ENCODE measurements at places on chromosomes 1 and 21. TPM values are rescaled to one million over a fixed set of nuclear protein-coding genes. Genes with fewer than 3 reads are reported as not detected.
A peak's percentile ranks its signal among the peaks of the same experiment; 100 is the strongest.

DNA sequence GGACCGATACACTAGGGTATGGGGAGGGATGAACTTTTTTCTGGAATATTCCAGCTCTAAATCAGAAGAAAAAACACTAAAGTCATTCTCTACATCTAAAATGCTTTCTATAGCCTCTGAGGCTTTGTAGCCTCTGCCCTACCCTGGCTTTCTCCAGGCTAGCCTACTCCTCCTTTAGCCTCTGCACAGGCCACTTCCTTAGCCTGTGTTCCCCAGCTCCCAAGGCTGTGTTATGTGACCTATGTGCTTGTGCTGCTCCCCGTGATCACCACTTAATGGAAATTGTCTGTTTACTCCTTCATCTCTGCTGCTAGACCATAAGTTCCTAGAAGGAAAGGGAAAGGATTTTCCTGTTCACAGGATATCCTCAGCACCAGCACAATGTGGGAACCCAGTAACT is 92.8 kb downstream of the SEC16B start:
- H3K4me1 ChIP-seq = no peaks in the 10 kb centered on the region
- DNase-seq = no peak
- no peaks in the 10 kb centered on the region for H3K36me3 ChIP-seq
- no peak overlapping the region for H3K4me3 ChIP-seq
- H3K27me3 ChIP-seq = no peaks in the 10 kb centered on the region

GRCh38 chr1:237701534-237701933 is 189.2 kb downstream of the ZP4 start:
- H3K4me1 ChIP-seq = no peaks in the 10 kb centered on the region
- H3K4me3 ChIP-seq = no peak overlapping the region
- no peak for DNase-seq
- H3K27me3 ChIP-seq = no peaks in the 10 kb centered on the region

- H3K27me3 ChIP-seq = peaks cover 31% of the 10 kb centered on the region
- no peak overlapping the region for H3K4me3 ChIP-seq
- H3K36me3 ChIP-seq = no peaks in the 10 kb centered on the region
- no peak for DNase-seq
- no peak overlapping the region for H3K27ac ChIP-seq
These were observed 2.1 kb downstream of the CD1E start for GRCh38 chr1:158355773-158356285.

GRCh38 chr1:93744299-93744988 is 62.8 kb upstream of the BCAR3 start:
- DNase-seq = no peak
- no peak overlapping the region for H3K4me3 ChIP-seq
- H3K4me1 ChIP-seq = peaks cover 12% of the 10 kb centered on the region
- H3K27me3 ChIP-seq = peaks cover 8% of the 10 kb centered on the region
- H3K36me3 ChIP-seq = no peaks in the 10 kb centered on the region

DNA sequence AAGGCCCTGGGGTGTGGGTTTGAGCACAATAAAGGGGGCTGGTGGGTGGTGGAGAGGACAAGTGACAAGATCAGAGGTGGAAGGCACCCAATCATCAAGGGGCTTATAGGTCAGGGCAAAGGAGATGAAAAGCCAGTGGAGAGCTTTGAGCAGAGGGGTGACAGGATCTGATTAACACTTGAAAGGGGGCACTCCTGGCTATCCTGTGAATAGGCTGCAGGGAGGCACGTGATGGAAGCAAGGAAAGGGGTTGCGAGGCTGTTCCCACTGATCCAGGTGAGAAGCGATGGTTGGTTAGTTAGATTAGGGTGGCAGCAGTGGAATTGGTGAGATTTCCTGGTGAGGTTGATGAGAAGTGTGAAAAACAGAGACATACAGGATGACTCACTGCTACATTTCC is 80.6 kb downstream of the WLS start:
- peaks cover 2% of the 10 kb centered on the region for H3K27me3 ChIP-seq
- H3K27ac ChIP-seq = no peak overlapping the region
- H3K4me1 ChIP-seq = no peaks in the 10 kb centered on the region

DNA sequence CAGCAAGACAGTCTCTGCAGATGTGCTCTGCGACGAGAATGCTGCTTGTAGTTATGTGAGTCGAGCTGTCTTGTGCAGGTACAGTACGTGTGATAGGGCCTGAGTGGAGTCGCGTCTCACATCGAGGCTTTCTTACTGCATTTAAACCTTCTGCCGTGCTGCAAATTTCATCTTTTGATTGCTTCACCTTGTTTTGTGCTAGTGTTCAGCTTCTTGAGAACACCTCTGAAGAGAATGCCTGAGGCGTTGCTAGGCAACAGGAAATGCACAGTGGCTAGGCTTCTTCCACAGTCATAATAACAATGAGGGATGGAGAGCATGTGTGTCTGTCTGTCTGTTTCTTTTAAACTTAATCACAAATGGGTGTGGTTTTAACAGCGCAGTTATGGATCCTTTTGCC is 52.9 kb downstream of the MRPS6 start:
- H3K4me1 ChIP-seq = peaks cover 51% of the 10 kb centered on the region
- H3K27ac ChIP-seq = no peak overlapping the region
- no peak for DNase-seq
- H3K4me3 ChIP-seq = no peak overlapping the region

DNA sequence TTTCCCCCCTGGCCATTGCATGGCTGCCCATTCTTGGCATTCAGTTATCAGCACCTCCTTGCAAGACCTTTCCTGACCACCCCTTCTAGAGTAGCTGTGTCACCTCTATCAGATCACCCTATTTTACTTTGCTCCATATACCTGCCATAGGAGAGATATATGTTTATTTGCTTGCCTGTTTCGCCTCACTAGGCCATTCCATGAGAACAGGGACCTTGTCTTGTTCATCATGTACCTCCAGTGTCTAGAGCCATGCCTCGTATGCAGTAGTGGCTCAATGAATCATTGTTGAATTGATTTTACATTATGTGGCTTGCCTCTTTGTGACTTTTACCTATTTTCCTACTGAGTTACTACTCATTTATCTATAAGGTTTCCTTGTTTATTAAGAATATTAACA is 26.4 kb upstream of the PADI2 start:
- H3K4me3 ChIP-seq = no peak overlapping the region
- H3K4me1 ChIP-seq = no peaks in the 10 kb centered on the region
- no peaks in the 10 kb centered on the region for H3K36me3 ChIP-seq
- peaks cover 3% of the 10 kb centered on the region for H3K27me3 ChIP-seq
- H3K27ac ChIP-seq = no peak overlapping the region
- DNase-seq = no peak

DNA sequence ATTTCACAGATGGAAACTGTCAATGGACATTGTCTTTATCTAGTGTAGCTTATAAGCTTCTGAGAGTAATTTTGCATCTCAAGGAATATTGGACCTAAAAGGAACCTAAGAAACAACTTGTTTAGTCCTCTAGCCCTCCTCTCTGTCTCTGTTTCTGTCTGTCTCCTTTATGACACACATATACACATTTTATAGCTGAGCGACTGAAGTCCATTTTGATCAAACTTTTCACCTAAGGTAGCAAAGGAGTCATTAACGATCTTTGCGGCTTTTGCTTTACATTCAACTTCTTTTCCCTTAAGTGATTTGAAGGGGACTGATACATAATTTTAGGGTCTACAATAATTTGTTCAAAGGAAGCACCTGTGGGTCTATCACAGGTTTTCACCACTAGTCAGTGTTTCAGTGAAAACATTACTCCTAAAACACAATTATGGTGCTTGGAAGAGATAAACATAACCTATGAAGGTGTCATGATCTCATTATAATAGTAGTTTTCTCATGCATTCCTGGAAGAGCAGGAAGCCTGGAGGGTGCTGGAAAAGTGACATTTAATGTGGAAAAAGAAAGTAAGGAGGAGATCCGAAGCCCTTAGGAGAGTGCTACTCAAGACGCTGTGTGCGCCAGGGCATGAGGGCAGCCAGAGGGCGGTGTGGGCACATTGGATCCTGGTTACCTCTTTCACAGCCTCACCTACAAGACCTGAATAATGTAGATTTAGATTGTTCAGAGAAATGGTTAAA is 248.6 kb downstream of the DNM3 start:
- no peak overlapping the region for H3K27ac ChIP-seq
- peak; percentile 79 for DNase-seq
- no peaks in the 10 kb centered on the region for H3K36me3 ChIP-seq

Gene SLC25A33
- total RNA-seq = 5.4 TPM

Measured in activated CD4-positive, alpha-beta memory T cell treated with anti-CD3 and anti-CD28 coated beads for 36 hours (primary cell).